ENCODE measurements at places on chromosomes 6 and 20. TPM values are rescaled to one million over a fixed set of nuclear protein-coding genes. Genes with fewer than 3 reads are reported as not detected.

The PPP1R14C gene
- 1.7 TPM for total RNA-seq

The PACRG gene
- not detected for total RNA-seq

The POU3F2 gene
- total RNA-seq = not detected

The OR12D3 gene
- total RNA-seq = not detected

The SLA2 gene
- not detected for total RNA-seq

The HS3ST5 gene
- not detected for total RNA-seq

The WASF1 gene
- total RNA-seq = 12.4 TPM

The BPIFA2 gene
- total RNA-seq = not detected

The WFDC10B gene
- total RNA-seq = not detected

The SLC22A16 gene
- total RNA-seq = not detected

The FAM209B gene
- total RNA-seq = 1.00 TPM

The CGAS gene
- 4.9 TPM for total RNA-seq

The C20orf204 gene
- total RNA-seq = 0.54 TPM

The CPXM1 gene
- not detected for total RNA-seq

The EPM2A gene
- 5.0 TPM for total RNA-seq

The CDSN gene
- not detected for total RNA-seq

The PHF3 gene
- 11.9 TPM for total RNA-seq

The RIPOR2 gene
- 0.26 TPM for total RNA-seq

The PRSS35 gene
- 0.12 TPM for total RNA-seq

The APOBEC2 gene
- not detected for total RNA-seq

The SLC22A7 gene
- total RNA-seq = not detected

The LCA5 gene
- 1.3 TPM for total RNA-seq

The RCAN2 gene
- not detected for total RNA-seq

The HLA-DQB2 gene
- not detected for total RNA-seq

The SLC22A1 gene
- total RNA-seq = 1.7 TPM

The SEL1L2 gene
- total RNA-seq = not detected

The VIP gene
- not detected for total RNA-seq

The ADIG gene
- not detected for total RNA-seq

The MYH7B gene
- total RNA-seq = not detected

The ABHD16B gene
- total RNA-seq = not detected

The PNPLA1 gene
- total RNA-seq = not detected

The CTCFL gene
- not detected for total RNA-seq

The KCNK5 gene
- total RNA-seq = 1.1 TPM

The FAXC gene
- 7.2 TPM for total RNA-seq

The RIPOR3 gene
- total RNA-seq = 0.08 TPM

The DCDC2 gene
- total RNA-seq = 2.0 TPM

The CDH22 gene
- 0.09 TPM for total RNA-seq

The MMP24 gene
- 26.3 TPM for total RNA-seq

The C20orf141 gene
- not detected for total RNA-seq

The SYCP2L gene
- 3.9 TPM for total RNA-seq

The EYA2 gene
- total RNA-seq = 2.6 TPM

The PLEKHG1 gene
- 0.93 TPM for total RNA-seq

The RNF39 gene
- not detected for total RNA-seq

The ZNF165 gene
- 1.4 TPM for total RNA-seq

The ZSCAN16 gene
- total RNA-seq = 4.6 TPM

The GABRR2 gene
- 0.09 TPM for total RNA-seq

All from A549 treated with ZK216348 at 1 μM for 4 hours (cell line).